ENCODE measurements at places on chromosomes 4 and X.

DNA sequence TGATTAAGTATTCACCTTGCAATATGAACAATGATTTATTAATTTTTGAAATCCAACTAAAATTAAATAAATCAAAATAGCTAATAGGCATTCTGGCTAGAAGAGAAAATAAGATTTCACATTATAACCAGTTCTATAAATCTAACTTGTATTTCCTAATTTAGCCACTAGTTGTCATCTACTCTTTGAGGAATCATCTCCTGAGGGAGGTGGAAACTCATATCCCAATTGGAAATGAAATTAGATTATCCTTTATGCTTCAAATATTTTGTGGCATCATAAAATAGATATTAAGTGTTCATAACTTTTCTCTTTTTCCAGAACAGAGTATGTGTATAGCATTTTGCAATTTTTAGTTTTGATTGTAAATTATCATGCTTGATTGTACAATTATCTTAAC, 558.5 kb upstream of the DIAPH2 start:
- DNase-seq: no peak

DNA sequence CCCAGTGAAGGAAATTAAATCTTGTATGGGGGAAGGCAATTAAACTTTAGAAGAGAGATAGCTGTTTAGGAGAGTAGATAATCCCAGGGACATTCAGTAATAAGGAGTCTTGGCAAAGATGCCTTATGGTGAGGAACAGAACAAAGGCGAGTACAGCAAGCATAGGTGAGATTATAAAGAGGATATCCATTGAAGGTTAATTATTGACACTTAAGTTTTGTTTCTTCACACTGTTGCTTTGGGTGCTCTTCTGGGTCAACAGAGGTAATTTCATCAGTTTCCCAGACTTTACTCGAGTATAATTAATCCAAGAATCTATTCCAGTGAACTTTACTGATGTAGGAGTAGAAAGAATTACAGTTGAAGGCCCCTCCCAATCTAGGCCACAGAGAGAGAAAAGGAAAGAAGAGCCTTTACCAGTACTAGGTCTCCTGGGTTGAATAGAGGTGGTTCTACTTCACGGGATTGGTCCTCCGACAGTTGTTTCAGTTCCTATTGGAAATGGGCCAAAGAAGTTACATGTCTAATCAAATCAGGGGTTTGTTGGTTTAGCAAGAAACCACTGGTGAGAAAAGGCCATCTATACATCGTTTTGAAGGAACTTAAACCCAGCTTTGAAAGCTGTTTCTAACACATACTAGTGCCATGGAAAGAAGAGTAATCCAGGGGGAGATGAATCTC, 27.2 kb downstream of the EPGN start:
- no peak for DNase-seq

GRCh38 chr4:124883632-124884031, 171.1 kb upstream of the ANKRD50 start:
- no peak for DNase-seq

GRCh38 chrX:38868941-38869401, 67.7 kb downstream of the MID1IP1 start:
- no peak for DNase-seq

GRCh38 chr4:186227221-186227620, at the start of gene KLKB1:
TSS of gene KLKB1 (plus strand) at chr4:186227507. CDS start at chr4:186228196, 689 bp downstream.
- DNase-seq: no peak

DNA sequence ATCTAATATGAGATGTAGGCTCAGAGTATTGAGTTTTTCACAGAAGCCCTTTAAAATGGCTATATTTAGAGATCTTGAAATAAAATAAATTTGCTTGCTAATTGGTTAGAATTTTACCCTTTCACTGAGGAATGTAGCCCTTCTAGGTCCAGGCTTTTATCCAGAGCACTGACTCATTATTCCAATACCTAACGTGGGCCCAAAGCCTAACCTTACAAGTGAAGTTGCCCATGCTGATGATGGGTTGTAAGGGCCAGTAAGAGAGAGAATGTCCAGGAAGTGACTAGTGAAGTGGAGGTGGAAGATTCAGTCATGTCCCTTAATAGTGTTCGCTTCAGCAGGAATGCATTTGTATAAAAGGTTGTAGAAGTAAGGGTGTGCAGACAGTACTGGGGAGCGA, 155.9 kb downstream of the STIM2 start:
- DNase-seq: no peak

DNA sequence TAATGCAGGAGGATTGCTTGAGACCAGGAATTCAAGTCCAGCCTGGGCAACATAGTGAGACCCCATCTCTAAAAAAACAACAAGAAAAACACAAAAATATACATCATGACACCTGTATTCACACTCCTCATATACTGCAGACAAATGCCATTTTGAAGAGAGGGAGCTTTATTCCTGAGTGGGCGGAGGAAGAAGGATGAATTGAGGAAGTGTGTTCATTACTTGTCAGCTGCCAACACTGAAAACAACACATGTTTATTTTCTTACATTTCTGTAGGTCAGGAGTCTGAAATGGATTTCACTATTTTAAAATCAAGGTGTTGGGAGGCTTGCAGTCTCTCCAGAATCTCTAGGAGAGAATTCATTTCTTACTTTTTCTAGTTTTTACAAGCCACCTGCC, 47.2 kb upstream of the CD99 start:
- DNase-seq: no peak

DNA sequence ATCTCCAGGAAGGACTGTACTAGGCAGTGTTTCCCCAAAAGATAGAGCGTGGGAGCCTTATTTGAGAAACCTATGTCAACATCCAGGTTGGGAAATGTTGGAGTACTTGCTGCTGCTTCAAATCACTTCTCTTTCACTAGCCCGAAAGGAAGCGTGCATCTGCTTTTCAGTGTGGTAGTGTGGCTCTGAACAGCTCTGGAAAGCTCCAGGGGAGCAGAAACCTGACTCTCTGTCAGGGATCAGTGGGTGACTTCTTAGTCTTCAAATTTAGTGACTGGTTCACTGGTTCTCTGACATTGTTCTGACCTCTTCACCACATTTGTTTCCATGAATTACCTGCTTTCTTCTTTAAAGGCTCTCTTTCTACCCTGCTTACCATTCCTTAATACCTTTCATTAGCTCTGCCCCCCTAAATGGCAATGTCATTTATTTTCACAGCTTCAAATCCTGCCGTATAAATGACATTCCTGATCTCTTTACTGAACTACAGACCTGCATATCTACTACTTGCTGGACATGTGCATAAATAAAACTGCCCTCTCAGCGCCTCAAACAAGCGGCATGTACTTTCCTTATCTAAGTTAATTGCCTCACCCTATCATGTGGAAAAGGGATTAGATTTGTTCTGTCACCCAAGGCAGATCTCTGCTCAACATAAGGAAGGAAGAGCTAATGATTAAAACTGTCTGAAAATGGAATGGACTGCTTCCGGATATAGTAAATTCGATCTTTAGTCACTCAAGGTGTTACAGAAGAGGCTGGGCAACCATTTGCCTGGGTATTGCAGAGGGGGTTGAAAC, 37.0 kb downstream of the DLG3 start:
- no peak for DNase-seq

DNA sequence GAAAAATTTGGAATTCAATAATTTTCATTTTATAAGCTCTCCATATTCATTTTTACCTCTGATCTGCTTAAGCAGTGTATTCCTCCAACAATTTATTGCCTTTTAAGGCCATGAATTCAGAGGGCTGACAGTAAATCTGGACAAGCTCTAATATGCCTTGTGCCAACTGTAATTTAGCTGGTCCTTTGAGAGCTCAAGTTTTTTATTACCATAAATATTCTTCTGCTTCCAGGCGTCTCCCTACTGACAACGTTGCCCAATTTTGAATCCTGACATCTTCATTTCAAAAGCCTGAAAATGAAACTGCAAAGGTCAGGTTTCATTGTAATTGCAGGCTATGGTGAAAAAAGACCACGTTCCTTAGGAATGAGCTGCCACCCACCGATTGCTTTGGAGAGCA, 95.8 kb upstream of the GEMIN8 start:
- DNase-seq: no peak
